Endodermal cell (in vitro differentiated cells): ENCODE measurements at places on chromosomes 6 and 20.
A peak's percentile ranks its signal among the peaks of the same experiment; 100 is the strongest.

DNA sequence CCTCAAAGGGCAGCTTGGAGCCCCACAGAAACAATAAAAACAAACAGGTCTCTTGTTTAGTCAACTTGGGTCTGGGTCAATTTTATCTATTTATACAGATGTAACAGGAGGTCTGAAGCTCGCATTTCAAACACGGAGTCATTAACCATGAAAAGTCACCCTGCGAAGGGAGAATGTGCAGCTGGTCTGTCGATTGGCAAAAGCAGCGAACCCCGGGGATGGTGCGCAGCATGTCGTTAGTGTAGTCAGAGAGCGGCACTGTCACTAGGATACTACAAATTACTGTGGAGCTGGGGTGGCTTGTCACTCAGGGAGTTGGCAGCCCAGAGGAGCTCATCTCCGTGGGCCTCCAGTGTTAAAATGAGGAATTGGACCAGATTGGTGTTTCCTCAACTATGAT, 190.4 kb upstream of the ARG1 start:
- DNase-seq, result no peak

GRCh38 chr20:19887556-19888268, 129.4 kb upstream of the NAA20 start:
- no peak for DNase-seq

GRCh38 chr6:57097596-57097995, 7.6 kb downstream of the ZNF451 start:
- no peak for DNase-seq

DNA sequence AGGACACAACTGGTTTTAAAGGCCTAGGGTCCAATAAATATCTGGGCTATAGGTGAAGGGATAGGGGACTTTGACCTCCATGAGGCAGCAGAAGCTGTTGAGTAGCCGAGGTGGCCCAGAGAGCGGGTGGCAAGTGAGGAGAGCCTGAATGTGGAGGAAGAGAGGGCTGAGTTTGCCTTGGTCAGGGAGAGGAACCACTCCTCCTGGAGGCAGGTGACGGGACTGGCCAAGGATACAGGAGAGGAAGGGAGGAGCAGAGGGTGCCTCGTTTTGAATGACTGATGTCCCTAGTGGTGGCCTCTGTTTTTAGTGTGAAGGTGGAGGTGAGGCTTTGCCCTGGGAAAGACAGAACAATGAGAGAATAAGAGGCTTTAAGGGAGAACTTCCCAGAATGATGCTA, 19.1 kb upstream of the AAR2 start:
- peak; percentile 93 for DNase-seq

DNA sequence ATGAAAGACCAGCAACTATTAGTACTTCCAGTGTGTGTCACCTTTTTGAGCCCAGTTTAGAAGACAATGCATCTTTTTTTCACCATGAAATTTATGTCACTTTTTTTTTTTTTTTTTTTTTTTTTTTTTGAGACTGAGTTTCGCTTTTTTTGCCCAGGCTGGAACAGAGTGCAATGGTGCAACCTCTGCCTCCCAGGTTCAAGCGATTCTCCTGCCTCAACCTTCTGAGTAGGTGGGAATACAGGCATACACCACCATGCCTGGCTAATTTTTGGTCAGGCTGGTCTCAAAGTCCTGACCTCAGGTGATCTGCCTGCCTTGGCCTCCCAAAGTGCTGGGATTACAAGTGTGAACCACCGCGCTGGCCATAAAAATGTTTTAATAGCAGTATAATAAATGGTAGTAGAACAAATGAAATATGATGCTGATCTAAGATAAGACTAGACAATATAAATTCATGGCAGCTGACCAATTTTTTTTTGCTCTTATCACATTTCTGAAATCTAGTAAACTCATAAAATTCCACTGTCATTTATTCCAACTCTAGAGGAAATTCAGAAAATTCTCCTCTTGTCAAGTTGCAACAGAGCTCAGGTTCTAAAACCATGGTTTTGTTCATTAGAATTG, 21.3 kb downstream of the NHSL1 start:
- DNase-seq, result no peak

GRCh38 chr6:54970337-54970736, 123.8 kb downstream of the FAM83B start:
- no peak for DNase-seq

GRCh38 chr6:156406099-156406498, 371.1 kb upstream of the ARID1B start:
- DNase-seq, result no peak

DNA sequence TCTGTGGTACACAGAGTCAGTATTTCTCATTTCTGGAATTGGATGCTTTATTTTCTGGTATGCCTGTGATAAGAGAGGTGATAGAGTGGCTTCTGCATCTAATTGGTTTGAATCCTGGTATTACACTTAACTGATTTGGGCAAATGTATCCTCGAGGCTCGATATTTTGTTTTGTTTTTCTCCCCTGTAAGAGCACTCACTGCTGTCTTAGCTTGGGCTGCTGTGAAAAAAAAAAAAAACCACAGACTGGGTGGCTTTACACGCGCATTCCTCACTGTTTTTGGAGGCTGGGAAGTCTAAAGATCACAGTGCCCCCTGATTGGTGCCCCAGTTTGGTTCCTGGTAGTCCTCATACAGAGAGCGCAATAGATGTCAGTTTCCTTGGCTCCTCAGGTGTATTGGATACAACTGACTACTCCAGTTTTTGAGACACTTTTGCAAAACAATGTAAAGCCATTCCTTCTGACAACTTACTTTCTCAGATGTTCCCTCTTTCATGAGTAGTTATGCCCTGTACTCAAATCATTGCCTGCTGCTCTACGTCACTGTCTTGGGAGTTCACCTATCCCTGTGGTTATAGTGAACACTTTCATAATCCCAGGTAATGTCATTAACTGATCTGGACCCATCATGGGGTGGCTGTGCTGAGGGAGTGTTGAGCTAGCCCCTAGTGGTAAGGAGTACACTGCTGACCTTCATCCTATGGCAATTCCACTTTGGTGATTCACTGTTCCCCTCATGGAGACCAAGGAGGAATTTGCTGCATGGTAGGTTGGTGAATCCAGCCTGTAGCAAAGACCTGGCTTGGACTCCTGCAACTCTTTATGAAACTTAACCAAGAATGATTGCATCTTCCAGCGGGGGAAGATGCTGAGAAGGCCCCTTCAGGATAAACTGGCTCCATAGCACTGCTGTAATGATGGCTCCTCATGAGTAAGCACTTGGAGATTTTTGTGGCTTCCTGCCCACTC, 3.5 kb upstream of the ACAT2 start:
- DNase-seq, result peak; percentile 58

DNA sequence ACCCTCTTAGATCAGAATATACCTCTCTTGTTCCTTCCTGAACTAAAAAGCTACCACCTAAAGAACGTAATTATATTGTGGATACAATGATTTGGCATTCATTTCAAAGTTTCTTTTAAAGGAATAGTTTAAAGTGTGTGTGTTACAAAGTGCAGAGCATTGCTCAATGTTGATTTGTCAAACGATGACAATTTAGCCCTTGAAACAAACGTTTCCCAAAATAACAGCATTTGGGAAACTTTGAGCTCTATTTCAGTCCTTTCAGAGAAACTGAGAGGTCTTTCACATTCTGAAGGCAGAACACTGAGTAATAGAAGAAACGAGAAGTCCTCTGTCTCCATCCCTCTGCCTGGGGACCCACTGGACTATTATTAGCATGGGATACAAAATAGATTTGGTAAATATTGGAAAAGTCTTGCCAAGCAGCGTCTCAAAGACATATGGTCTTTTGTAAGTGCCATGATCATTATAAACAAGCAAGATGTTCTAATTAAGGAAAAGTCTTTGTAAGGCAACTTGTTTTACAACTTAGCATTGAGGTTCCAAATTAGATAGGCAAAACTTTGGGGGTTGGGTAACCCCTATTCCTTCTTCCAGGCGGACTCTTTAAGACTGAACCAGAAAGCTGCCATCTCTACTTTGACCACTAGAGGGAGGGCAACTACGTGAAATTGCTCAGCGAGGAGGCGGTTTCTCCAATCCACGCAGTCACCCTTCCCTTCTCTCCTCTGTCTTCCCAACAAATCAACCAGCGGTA, 208.8 kb downstream of the RNF144B start:
- peak; percentile 88 for DNase-seq

- peak; percentile 54 for DNase-seq
These were observed 130.5 kb upstream of the DTNBP1 start for GRCh38 chr6:15793288-15793687.

DNA sequence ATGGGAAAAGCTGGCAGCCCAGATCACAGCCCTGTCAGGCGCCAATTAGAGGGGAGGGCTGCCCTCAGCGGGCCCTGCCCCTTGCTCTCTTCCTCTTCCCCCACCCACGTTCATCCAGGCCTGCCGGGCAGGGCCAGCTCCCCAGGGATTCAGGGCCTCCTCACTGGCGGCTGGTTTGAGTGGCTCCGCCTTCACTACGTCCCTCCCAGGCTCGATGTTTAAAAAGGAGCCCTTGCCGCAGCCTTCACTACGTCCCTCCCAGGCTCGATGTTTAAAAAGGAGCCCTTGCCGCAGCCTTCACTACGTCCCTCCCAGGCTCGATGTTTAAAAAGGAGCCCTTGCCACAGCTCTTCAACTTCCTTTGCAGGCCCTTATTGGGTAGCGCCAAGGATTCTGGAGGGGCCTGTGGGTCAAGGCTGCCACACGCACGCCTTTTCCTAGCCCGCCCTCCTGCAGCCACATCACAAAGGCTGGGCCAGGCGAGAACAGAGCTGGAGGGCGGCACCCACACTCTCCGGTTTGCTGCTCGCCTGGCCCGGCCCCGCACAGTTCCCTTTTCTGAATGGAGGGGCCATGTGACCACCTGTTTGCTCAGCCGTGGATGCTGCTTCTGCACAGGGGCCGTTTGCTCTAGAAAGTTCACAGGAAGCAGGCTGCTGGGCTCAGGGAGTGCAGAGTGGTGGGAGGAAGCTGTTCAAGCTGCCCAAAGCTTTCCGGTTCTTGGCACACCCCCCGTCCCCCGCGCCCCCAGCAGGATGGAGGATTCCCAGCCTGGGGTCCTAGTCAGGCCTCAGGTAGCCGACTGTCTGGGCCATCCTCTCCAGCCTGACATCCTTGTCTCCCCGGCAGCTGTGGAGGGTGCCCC, 1.6 kb downstream of the SLC17A9 start:
- peak; percentile 83 for DNase-seq

- DNase-seq, result no peak
These were observed 75.3 kb upstream of the MRAP2 start for GRCh38 chr6:83958241-83958685.

DNA sequence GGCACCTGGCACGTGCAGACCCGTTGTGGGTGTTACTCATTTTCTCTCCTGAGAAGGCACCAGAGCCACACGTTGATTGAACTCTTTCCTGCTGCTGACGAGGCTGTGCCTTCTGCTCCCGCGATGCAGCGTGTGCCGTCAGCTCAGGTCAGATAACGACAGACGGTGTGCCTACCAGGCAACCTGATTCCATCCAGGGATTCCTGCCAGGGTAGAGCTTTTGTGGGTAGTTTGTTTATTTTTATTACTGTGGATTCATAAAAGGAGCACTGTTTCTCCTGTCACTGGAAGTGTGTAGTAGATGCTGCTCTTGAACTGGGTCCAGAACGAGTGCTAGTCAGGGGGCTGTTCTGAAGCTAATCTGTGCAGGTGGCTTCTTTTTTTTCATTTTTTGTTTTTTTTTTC, 20.7 kb downstream of the PRPF6 start:
- DNase-seq, result no peak

GRCh38 chr20:63572071-63572787, 1.8 kb downstream of the HELZ2 start:
- DNase-seq, result no peak

GRCh38 chr6:71368284-71368683, 79.7 kb downstream of the OGFRL1 start:
- no peak for DNase-seq

DNA sequence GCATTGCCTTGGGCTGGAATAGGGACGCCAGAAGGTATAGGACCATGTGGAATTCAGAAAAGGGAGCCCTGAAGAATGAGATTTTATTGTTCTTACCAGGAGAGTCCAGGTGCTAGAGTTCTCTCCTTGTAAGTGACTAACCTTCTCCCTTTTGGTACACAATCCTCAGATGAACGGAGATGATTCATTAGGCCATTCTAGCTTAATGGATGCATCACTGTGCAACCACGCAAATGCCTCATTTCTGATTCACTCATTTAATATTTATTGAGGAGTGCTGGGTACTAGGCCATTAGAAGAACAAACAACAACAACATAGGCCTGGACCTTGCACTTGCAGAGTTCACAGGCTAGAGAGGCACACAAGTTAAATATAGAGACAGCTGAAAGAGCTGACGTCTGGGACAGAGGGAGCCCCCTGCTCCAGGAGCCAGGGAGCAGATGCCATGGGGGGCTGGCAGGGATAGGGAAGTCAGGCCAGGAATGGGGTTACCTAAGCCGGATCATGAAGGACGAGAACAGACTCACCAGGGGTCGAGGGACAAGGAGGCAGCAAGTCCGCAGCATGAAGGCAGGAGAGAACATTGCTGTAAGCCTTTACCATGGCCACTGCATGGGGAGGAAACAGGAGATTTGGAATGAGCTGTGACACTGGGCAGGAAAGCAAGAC, 179.5 kb upstream of the AKAP12 start:
- no peak for DNase-seq

DNA sequence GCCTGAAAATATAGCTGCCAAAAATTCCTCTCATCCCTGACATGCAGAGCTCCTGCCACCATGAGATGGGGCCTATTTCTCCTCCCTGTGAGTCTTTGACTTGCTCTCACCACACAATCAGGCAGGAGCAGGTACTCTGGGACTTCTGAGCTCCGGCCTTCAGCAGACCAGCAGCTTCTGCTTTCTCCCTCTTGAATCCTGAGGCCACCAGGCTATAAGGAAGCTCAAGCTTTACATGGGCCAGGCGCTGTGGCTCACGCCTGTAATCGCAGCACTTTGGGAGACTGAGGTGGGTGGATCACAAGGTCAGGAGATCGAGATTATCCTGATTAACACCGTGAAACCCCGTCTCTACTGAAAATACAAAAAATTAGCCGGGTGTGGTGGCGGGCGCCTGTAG, 238.7 kb upstream of the RREB1 start:
- DNase-seq, result no peak

DNA sequence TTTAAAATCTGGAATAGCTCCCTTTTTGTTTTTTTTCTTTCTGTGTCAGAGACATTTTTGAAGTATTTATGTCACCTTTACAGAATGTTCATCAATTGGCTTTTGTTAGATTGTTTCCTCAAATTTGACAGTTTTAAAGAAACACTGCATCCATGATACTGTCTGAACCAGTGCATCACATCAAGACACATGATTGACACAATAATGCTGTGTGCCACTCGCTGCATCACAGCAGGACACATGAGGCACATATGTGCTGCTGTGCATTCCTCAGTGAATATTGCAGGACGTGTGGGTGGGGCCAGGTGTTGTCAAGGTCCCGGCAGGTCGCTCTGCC, 37.4 kb downstream of the ERMARD start:
- DNase-seq, result no peak

DNA sequence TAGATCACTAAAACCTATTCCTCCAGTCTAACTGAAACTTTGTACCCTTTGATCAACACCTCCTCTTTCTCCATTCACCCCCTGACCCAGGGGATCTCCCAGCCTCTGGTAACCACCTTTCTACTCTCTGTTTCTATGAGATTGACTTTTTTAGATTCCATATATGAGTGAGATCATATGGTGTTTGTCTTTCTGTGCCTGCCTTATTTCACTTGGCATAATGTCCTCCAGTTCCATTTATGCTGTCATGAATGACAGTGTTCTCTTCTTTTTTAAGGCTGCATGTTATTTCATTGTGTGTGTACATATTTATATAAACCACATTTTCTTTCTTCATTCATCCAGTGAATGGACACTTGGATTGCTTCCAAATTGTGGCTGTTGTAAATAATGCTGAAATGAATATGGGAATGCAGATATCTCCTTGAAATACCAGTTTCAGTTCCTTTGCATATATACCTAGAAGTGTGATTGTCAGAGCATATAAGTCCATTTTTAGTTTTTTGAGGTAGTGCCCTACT, 57.7 kb downstream of the DHX35 start:
- no peak for DNase-seq

GRCh38 chr20:32537657-32538525, 47.2 kb downstream of the NOL4L start:
- peak; percentile 74 for DNase-seq
